ENCODE measurements at places on chromosomes 5 and 9. TPM values are rescaled to one million over a fixed set of nuclear protein-coding genes. Genes with fewer than 3 reads are reported as not detected.

The CARTPT gene
- total RNA-seq, result not detected

DNA sequence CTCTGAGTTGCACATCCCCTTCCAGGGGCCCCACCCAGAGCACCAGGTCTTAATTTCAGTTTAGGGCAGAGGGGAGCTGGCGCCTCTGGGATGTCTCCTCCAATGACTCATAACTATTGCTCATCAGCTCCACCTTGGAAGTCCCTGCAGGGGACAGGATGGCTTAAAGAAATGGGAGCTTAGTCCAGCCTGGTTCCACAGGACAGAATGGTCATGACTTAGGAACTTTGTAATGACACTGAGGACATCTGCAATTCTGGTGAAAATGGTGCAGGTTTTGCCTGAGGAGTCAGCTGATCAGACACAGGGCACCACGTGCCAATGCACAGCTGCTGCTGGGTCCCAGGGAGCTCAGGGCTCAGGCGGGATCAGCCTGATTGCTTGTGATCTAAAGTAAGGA lies 16.4 kb upstream of the PPP1R26 start:
- no peak overlapping the region for H3K4me3 ChIP-seq
- H3K27me3 ChIP-seq, result peaks cover 23% of the 10 kb centered on the region
- no peak for DNase-seq
- no peaks in the 10 kb centered on the region for H3K36me3 ChIP-seq

- no peak overlapping the region for H3K4me3 ChIP-seq
- no peaks in the 10 kb centered on the region for H3K36me3 ChIP-seq
- no peaks in the 10 kb centered on the region for H3K27me3 ChIP-seq
- H3K4me1 ChIP-seq, result no peaks in the 10 kb centered on the region
- DNase-seq, result no peak
These were observed 62.5 kb downstream of the FXN start for GRCh38 chr9:69097923-69098593.

DNA sequence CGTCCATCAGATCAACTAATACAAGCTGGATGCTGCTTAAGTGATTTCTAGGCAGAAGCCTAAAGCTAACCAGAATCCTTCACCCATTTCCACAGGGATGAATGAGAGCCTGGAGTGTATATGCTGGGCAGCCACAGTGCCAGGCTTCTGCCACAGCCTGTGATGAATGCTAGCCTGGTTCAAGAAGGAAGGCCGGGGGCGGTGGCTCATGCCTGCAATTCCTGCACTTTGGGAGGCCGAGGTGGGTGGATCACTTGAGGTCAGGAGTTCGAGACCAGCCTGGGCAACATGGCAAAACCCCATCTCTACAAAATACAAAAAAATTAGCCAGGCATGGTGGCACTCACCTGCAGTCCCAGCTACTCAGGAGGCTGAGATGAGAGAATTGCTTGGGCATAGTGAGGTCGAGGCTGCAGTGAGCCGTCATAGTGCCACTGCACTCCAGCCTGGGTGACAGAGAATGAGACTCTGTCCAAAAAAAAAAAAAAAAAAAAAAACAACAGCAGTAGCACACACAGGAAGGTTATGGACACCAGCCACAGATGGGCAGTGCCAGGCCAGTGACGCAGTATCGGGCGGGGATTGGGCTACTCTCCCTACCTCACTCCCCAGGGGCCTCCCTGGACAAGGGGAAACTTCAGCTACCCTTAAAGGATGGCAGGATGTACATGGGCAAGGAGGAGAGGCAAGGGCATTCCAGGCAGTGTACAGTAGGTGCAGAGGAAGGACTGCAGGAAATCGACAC lies 23.1 kb upstream of the HMCN2 start:
- peaks cover 2% of the 10 kb centered on the region for H3K27me3 ChIP-seq
- DNase-seq, result no peak
- peaks cover 26% of the 10 kb centered on the region for H3K4me1 ChIP-seq
- no peak overlapping the region for H3K27ac ChIP-seq
- H3K36me3 ChIP-seq, result no peaks in the 10 kb centered on the region
- H3K4me3 ChIP-seq, result no peak overlapping the region

- H3K27ac ChIP-seq, result no peak overlapping the region
- H3K4me3 ChIP-seq, result no peak overlapping the region
- no peaks in the 10 kb centered on the region for H3K36me3 ChIP-seq
- no peak for DNase-seq
These were observed 766.8 kb downstream of the IRX1 start for GRCh38 chr5:4362411-4362810.

Measured in activated CD8-positive, alpha-beta T cell treated with anti-CD3 and anti-CD28 coated beads for 36 hours (primary cell).